ENCODE measurements at places on chromosomes 5 and 9. TPM values are rescaled to one million over a fixed set of nuclear protein-coding genes. Genes with fewer than 3 reads are reported as not detected.

The SPINK14 gene
- not detected for total RNA-seq

The FBXL7 gene
- total RNA-seq = 5.7 TPM

The TXNDC8 gene
- not detected for total RNA-seq

The SLC34A1 gene
- total RNA-seq = not detected

The SH3TC2 gene
- total RNA-seq = 1.2 TPM

The PLAC8L1 gene
- 0.20 TPM for total RNA-seq

The MUSK gene
- total RNA-seq = under 0.01 TPM

The PPP1R26 gene
- total RNA-seq = 16.0 TPM

The FOXD4 gene
- total RNA-seq = under 0.01 TPM

The ZNF300 gene
- total RNA-seq = 6.3 TPM

The SLC27A6 gene
- under 0.01 TPM for total RNA-seq

The POLR3G gene
- 7.0 TPM for total RNA-seq

The SPINK6 gene
- not detected for total RNA-seq

The CD74 gene
- 0.37 TPM for total RNA-seq

The FOXD4L3 gene
- total RNA-seq = under 0.01 TPM

The SEPTIN8 gene
- 23.9 TPM for total RNA-seq

The C9orf153 gene
- 0.20 TPM for total RNA-seq

The IRX2 gene
- total RNA-seq = 9.6 TPM

The PCDHB11 gene
- total RNA-seq = 0.37 TPM

The GRIN1 gene
- total RNA-seq = not detected

The FREM1 gene
- total RNA-seq = 0.37 TPM

The OR13C9 gene
- total RNA-seq = not detected

The OR1J1 gene
- total RNA-seq = not detected

The DPM2 gene
- 18.7 TPM for total RNA-seq

The CARTPT gene
- total RNA-seq = not detected

The RANBP17 gene
- 2.3 TPM for total RNA-seq

The CCDC180 gene
- 1.8 TPM for total RNA-seq

The NPR3 gene
- total RNA-seq = 10.8 TPM

The SPINK4 gene
- not detected for total RNA-seq

The IL3 gene
- not detected for total RNA-seq

The SNX2 gene
- 91.1 TPM for total RNA-seq

The SOHLH1 gene
- total RNA-seq = not detected

The FCN2 gene
- not detected for total RNA-seq

The C5orf58 gene
- total RNA-seq = not detected

The SPINK1 gene
- total RNA-seq = not detected

The CDHR2 gene
- not detected for total RNA-seq

The TMEM250 gene
- 38.2 TPM for total RNA-seq

The CDH18 gene
- 0.39 TPM for total RNA-seq

The SPEF2 gene
- total RNA-seq = 3.3 TPM

The CHSY3 gene
- 8.8 TPM for total RNA-seq

The CCT5 gene
- 418 TPM for total RNA-seq

The ADAMTS16 gene
- total RNA-seq = 2.9 TPM

The RALGPS1 gene
- total RNA-seq = 3.3 TPM

The SLC34A3 gene
- not detected for total RNA-seq

The F2RL1 gene
- total RNA-seq = 3.1 TPM

The FGFR4 gene
- total RNA-seq = 1.4 TPM

The CCDC152 gene
- total RNA-seq = 3.3 TPM

Measured in subcutaneous preadipocyte (primary cell).